ENCODE measurements at places on chromosomes 16 and 17.

DNA sequence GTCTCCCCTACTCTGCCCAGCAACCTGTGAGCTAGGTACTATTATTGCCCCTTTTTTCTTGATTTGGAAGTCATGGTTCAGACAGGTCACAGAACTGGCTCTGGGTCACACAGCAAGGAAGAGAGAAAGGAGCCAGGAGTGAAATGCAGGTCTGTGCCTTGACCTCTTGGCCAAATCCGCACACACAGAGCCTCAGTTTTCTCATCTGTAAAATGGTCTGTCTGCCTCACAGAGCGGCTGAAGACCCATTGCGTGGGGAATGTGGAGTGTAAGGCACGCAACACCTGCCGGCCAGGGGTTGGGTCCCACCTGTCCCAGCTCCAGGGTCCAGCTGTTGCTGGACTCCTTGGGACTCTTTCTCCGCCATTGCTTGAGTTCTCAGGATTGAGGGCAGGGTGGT is 32.4 kb downstream of the CNGB1 start:
- DNase-seq: no peak

- DNase-seq: no peak
These were observed 16.5 kb downstream of the CRISPLD2 start for GRCh38 chr16:84836234-84836647.

GRCh38 chr17:9158544-9159452 is 137.5 kb downstream of the NTN1 start:
- no peak for DNase-seq

GRCh38 chr16:57892447-57893096 is 78.4 kb downstream of the CNGB1 start:
- no peak for DNase-seq

- no peak for DNase-seq
These were observed 1.8 kb upstream of the PPM1D start for GRCh38 chr17:60598001-60598736.

DNA sequence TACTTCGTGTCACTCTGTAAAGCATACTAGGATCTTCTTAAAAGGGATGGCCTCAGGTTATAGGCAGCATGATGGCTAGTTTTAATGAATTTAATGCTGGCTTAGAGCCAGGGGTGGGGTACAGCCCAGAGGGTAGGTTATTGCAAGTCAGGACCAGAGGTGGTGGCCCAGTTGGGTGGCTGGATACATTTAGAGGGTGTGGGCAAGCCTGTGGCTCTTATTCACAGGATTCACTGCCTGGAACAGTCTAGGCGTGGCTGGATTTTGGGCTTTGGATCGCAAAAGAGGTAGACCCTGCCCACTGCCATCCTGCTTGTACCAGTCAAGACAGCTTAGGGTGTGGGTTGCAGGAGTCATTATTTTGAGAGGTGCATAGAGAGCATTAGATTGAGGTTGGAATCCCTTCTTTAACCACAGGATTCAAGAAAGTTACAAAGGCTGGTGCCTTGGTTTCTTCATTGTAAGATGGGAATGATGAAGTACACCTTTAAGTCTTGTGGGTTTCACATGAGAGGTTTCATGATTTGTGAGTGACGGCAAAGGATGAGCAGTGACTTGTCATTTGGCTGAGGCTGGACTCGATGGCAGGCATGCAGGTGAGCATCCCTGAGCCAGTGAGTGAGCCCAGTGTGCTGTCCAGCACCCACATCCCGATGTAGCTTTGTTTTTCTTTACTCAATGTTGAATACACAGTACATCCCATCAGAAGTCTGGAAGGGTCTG is 85.2 kb downstream of the KSR1 start:
- no peak for DNase-seq
